CD8-positive, alpha-beta memory T cell (primary cell): ENCODE measurements at places on chromosomes 11 and 22.

DNA sequence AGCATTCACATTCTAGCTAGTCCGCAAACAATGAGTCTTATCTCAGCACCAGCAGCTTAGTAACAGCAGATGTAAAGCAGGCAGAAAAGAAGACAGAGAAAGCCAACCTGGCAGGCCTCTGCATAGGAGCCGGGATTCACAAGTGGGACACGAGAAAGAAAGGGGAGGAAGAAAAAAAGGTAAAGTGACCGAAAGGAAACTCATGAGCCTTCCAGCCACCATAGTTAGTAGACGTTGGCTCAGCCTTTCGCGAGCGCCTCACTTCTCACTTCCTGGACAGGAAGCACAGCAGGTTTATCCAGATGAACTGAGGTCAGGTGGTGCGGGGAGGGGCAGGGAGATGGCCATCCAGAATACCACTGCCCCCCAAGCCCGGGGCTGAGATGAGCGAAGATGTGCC lies 19.7 kb upstream of the KAT5 start:
- no peak for DNase-seq

DNA sequence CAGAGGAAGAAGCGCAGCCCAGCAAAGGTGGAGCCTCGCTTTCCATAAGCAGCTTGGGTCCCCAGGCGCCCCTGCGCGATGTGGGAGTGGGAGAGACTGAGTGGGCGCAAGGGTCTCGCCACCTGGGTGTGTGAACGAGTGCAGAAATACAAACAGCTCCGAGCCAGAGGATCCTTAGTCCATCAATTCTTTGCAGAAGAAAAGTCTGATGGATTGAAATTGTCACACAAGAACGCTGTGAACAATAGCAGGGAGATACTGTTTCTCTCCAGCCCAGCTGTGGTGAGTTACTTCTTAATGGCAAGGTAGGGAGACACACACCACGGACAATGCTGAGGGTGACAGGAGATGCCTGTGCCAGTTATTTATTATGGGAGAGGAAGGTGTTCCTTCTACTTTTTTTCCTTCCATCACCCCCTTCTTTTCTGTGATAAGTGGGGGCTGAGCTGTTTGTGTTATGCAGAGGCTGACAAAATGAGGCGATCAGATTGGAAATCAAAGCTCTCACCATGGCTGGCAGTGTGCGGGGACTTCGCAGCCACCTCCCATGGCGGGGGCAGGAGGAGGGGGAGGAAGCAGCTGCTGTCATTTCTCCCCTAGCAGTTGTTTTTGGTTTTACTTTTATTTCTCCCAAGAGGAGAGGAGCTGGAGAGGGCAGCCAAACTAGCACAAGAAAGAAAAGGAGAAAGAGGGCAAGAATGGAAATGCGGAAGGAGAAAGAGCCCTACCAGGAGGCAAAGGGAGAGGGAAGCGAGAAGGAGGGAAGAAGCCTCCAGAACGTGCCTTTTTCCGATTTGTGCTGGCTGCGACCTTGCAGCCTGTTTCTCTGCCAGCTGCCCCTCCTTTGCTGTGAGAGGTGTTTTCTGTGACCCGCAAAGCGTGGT lies 755.8 kb downstream of the NTM start:
- DNase-seq = no peak

GRCh38 chr11:122723576-122723975 lies 68.1 kb downstream of the UBASH3B start:
- DNase-seq = no peak

- DNase-seq = no peak
Observed at GRCh38 chr11:2198621-2199365, 27.2 kb upstream of the TH start.

GRCh38 chr11:130588471-130588870 lies 140.0 kb downstream of the ADAMTS15 start:
- no peak for DNase-seq
